Hematopoietic multipotent progenitor cell treated with erythropoietin and hydrocortisone succinate and interleukin-3 and kit ligand, for 15 days (in vitro differentiated cells): ENCODE measurements at places on chromosomes 16 and 17.

DNA sequence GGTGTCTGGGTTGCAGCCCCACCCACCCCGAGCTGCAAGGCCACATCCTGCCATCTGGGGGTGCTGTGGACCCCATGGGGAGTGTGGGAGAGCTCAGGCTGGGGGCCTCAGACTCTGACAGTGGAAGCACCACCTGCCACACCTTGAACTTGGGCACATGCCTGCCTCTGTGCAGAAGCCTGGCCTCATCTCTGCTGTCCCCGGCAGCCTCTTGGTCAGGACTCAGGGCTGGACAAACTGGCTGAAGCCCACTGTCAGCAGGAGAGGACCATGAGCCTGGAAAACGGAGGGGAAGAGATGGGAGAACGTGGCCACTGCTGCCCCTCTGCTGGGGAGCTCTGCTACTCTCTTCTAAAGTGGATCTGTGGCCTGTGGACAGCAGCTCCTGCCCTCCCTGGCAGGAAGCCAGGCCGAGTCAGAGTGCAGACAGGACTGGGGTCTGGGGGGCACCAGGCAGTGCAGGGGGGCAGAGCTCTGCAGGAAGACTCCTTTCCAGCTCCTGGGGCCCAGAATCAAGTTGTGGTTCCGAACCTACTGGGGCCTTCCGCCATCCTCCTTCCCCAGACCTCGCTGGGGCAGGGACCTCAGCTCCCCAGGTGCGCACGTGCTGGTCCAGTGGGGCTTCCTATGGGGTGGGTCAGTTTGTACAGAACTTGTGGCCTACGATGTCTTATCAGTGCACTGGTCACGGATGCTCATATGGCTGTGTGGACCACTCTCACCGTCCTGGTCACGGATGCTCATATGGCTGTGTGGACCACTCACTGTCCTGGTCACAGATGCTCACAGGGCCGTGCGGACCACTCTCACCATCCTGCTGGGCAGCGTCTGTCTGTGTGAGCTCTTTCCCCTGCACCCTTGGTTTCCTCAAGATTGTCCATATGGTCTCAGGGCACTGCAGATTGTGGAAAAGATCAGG is 207.7 kb downstream of the LAT start:
- no peak for DNase-seq

DNA sequence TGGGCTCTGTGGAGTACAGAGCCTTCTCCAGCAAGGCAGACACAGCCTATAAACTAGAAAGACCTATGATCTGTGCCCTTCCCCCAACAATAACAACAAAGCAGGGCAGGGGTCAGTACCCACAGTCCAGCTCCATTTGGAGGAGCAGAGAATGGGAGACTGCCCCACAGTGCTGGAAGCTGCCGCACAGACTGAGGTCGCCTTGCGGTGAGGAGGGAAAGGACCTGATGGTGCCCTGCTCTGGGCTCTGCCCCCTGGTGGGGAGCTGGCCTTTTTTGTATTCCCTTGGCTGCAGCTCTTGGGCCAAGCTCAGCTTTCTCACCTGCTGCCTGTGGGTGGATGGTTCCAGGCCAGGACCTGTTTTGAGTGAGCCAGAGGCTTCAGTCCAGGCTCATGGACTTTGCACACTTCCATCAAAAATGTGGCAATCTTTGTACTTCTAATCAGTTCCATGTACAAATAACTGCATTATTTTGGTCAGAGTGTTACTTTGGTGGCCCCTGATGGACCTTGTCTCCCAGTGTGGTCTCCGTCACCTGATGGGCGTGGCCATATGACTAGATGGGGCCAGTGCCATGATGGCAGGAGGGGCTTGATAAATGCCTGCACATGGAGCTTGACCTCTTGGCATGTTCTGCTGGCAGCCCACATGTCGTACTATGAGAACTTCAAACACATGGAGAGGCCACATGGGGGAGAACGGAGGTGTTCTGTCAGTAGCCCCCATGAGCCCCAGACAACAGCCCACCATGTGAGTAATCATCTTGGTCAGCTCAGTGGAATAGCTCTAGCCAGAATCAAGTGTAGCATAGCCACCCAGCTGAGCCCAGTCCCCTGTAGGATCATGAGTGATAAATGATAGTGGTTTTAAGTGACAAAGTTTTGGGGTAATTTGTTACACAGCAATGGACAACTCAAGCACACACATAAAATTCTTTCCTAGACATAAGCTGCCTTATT is 24.2 kb downstream of the B9D1 start:
- DNase-seq, result peak; percentile 80

DNA sequence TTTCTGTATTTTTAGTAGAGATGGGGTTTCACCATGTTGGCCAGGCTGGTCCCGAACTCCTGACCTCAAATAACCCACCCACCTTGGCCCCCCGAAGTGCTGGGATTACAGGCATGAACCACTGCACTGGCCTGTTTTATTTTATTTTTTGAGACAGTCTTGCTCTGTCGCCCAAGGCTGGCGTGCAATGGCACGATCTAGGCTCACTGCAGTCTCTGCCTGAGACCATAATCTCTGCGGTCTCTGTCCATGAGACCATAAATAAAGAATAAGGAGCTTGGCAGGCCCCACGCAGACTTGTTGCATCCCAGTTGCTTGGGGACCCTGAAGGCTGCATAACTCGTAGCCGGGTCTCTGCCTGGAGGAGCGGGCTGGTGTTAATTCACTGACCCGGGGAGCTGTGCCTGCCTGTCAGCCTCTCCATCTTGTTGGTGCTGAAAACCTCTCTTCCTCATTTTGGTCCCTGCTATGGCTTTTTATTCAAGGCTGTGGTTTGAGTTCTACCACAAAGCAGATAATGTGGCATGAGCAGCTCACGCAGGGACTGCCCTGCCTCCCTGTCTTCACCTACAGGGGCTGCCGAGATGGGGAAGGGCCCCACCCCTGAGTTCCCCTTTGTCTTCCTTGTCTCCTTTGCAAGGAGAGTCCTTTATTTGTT is 82.1 kb downstream of the MSI2 start:
- no peak for DNase-seq

DNA sequence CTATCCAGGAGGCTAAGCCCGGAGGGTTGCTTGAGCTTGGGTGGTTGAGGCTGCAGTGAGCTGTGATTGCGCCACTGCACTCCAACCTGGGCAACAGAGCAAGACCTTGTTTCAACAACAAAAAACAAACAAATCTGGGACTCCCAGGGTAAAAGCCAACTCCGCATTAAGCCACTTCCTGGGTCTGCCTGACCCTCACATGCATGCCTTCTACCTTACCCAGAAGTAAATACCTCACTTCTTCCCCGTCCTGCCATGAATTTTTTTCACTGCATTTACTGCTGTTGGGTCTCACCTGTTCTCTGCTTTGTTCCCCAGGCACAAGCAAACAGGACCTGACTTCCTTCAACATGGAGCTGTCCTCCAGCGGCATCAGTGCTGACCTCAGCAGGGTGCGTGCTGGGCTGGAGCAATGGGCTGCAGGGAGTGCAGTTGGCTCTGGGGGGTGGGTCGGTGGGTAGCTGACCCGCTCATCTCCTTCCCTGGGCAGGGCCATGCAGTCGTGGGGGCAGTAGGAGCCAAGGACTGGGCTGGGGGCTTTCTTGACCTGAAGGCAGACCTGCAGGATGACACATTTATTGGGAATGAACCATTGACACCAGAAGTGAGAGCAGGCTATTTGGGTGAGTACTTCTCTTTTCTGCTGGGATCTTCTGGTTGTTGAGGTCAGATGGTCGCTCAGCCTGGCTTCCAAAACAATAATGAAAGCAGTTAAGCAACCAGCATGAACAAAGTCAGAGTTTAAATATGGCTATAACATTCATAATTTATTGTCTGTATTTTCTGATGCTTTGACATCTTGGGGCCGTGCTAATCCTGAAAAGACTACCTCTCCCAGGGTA is 16.4 kb downstream of the ITGAL start:
- DNase-seq, result no peak

DNA sequence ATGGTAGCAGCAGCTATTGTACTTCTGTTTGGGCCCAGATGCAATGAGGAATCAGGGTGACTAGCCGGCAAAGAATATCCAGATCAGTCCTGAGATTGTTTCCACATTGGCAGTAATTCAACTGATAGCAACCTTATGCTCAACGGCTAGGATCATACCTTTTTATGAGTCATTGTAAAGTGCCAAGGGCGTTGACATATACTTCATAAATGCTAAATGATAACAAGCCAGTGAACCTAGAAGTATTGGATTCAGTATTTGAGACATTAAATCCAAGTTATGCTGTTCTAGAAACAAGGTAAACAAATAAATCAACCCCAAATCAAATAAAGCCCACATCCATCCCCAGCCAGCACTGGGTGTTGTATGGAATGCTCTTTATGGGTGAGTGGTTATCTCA is 207.1 kb upstream of the ZFHX3 start:
- DNase-seq, result no peak

- DNase-seq, result no peak
Observed at GRCh38 chr17:13792314-13792713, 190.6 kb upstream of the HS3ST3A1 start.

GRCh38 chr16:16139061-16139460 is 84.2 kb downstream of the ABCC6 start:
- DNase-seq, result no peak

DNA sequence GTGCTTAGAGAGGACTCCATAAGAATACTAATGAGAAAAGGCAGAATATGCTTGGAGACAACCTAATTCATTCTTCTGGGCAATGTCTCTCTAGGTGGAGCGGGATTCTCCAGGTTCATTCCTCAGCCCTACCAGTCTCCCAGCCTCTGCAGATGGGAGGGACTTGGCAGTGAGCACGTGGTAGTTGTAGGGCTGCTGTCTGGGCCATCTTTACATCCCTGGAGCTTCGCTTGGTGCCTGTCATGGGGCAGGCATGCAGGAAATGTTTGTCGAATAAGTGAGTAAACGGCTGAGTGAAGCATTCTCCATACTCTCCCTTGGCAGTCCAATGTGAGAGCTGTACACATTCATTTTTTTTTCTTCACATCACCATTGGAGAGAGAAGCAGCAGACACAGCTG is 387.5 kb downstream of the UTP18 start:
- DNase-seq, result no peak

- DNase-seq, result no peak
Observed at GRCh38 chr16:75282466-75283281, 31.2 kb upstream of the BCAR1 start.

- DNase-seq, result no peak
Observed at GRCh38 chr16:48335961-48336360, 49.3 kb downstream of the SIAH1 start.

DNA sequence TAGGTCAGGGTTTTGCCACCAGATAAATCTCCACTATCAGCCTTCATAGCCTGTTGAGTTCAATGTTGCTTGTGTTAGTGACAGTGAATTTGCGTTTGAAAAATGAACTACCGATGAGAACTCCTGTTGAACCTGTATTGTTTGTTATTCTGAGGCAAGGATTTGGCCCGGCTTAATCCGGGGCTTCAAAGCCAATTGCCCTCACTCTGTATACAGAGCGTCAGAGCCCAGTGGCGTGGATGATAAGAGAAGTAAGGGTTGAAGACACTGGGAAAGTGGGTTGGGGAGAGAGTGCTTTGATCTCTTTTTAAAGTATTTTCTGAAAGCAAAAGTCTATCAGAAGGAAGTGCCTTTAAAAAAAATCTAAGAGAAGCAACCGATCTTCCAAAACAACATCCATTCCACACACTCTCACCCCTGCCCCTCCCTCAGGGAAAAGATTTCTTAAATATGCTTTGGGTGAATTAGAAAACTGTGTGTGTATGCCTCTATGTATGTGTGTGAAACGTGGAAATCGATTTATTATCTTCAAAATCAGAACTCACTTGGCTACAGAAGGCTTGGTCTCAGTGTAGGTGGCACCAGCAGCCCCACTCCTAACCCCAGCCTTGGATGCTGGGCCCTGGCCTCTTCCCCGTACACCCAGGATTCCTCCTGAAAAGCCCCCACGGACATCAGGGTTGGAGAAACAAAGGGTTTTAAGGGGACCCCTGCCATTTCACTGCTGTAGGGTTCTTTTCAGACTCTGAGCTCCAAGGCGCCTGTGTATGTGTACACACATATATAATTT is 8.8 kb downstream of the TBX4 start:
- no peak for DNase-seq

DNA sequence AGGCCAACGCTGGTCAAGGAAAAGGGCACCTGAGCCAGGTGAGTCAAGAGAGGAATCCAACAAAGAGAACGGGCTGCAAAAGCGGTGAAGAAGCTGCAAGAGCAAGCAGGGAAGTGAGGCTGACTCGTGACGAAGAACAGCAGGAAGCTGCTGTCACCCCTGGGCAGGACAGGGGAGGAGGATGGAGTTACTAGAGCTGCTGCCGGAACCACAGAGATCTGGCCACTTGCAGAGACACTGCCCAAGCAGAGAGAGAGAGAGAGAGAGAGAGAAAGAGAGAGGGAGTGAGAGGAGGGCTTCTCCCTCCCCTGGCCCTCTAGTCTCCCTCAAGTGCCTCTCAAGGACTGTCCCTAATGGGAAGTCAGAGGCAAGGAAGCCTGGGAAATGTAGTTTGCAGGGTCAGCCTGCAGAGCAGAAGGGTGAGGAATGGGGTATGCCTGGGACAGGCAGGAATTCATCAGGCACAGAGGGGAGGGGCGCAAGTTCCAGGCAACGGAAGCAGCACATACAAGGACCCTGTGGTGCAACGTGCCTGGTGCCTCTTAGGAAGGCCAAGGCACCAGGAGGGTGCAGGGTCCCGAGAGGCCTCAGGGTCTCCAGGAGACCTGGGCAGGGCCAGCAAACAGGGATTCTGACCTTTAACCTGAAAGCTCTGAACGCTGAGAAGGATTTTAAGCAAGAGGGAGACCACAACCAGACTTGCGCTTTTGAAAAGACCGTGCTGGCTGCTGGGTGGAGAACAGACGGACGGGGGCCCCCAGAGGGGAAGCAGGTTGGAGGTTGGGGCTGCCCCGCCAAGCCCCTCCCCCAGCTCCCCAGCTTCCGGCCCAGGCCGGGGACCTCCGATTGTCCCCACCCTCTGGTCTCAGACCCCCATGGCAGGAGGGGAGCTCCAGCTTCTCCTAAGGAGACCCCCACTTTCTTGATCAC is 45.8 kb upstream of the CIBAR2 start:
- no peak for DNase-seq

DNA sequence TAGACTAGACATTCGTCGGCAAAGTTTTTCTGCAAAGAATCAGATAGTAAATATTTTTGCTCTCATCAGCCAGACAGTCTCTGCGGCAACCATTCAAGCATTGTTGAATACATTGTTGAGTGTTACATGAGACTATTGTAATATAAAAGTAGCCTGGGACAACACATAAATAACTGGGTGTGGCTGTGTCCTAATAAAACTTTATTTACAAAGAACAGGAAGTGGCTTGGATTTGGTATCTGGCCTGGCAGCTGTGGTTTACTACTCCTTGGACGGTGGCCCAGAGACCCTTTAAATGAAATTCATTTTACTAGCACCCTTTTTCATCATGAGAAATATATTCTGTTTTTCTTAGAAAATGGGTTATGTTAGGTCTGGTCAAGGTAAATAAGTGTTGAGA is 297.2 kb downstream of the WWOX start:
- DNase-seq, result no peak

- no peak for DNase-seq
Observed at GRCh38 chr16:20956319-20956718, 55.7 kb downstream of the LYRM1 start.

DNA sequence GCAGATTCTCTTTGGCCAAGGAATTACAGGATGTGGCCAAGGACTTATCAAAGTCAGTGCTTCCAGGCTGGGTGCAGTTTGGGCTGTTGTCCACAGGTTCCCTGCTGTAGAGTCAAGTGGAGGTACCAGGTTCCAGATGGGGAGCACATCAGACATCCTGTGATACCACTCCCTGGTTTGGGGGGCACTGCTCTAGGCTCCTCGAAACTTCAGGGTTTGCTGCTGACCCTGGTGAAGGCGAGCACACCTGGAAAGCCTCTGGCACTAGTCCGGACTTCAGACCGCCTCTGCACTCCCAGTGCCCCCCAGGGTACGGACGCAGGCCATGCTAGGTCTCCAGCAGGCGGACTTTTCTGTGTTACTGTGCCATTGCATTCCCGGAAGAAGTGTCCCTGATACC is 10.7 kb downstream of the SLC47A1 start:
- no peak for DNase-seq

- no peak for DNase-seq
Observed at GRCh38 chr16:75420987-75421819, 12.1 kb downstream of the CFDP1 start.
